ENCODE measurements at places on chromosomes 6 and 20. TPM values are rescaled to one million over a fixed set of nuclear protein-coding genes. Genes with fewer than 3 reads are reported as not detected.

DNA sequence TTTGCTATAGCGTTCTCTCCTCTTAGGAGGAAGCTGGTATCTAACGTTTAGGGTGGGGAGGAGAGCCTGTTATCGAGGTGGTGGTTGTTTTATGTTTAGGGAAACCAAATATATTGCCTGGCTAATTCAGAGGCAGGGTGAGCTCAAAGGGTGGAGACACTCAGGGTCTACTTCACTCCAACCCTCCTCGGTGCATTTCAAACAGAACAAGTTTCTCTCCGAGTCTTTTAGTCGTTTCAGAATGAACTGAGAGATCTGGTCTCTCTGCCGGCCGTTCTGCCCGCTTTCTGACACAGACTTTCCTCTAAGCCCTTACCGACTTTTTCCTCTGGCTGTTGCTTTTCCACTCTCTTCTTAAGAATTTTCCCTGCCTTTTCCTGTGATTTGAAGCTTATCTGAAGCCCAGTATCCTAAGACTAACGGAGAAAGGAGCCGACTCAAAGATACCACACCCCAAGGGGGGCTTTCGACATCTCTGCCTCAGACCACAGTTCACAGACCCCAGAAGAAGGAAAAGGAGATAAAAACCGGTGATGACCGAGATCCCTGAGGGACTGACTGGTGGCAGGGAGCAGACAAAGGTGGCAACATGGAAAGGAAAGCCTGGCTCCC is 865 bp downstream of the STK38 start:
- no peaks in the 10 kb centered on the region for H3K36me3 ChIP-seq
- no peaks in the 10 kb centered on the region for H3K27me3 ChIP-seq
- peaks cover 6% of the 10 kb centered on the region for H3K4me1 ChIP-seq
- DNase-seq, result peak; percentile 31

GRCh38 chr6:128403618-128404444 is 116.6 kb downstream of the PTPRK start:
- H3K27ac ChIP-seq, result no peak overlapping the region
- no peaks in the 10 kb centered on the region for H3K4me1 ChIP-seq
- DNase-seq, result no peak
- H3K4me3 ChIP-seq, result no peak overlapping the region
- H3K27me3 ChIP-seq, result no peaks in the 10 kb centered on the region

Gene SLC22A1
- not detected for total RNA-seq

Gene OVOL2
- not detected for total RNA-seq

GRCh38 chr6:28251661-28252008 is 434 bp downstream of the ZKSCAN4 start:
- peak overlapping the region; percentile 58 for H3K4me3 ChIP-seq
- peak overlapping the region; percentile 46 for H3K27ac ChIP-seq
- H3K36me3 ChIP-seq, result peaks cover 10% of the 10 kb centered on the region
- no peaks in the 10 kb centered on the region for H3K27me3 ChIP-seq
- peak; percentile 1 for DNase-seq

Gene TMEM30A
- total RNA-seq, result 206 TPM

GRCh38 chr6:84719152-84719551 is 45.2 kb downstream of the TBX18 start:
- no peaks in the 10 kb centered on the region for H3K36me3 ChIP-seq
- H3K4me3 ChIP-seq, result no peak overlapping the region
- DNase-seq, result no peak
- H3K27ac ChIP-seq, result no peak overlapping the region
- H3K27me3 ChIP-seq, result no peaks in the 10 kb centered on the region
- H3K4me1 ChIP-seq, result no peaks in the 10 kb centered on the region

Gene IMPG1
- not detected for total RNA-seq

Gene GLP1R
- total RNA-seq, result not detected

Gene ROS1
- total RNA-seq, result under 0.01 TPM

GRCh38 chr6:125750692-125751333 is 1.4 kb downstream of the HEY2 start:
- no peak overlapping the region for H3K4me3 ChIP-seq
- no peaks in the 10 kb centered on the region for H3K36me3 ChIP-seq
- DNase-seq, result no peak
- peaks cover 64% of the 10 kb centered on the region for H3K27me3 ChIP-seq
- H3K27ac ChIP-seq, result no peak overlapping the region

DNA sequence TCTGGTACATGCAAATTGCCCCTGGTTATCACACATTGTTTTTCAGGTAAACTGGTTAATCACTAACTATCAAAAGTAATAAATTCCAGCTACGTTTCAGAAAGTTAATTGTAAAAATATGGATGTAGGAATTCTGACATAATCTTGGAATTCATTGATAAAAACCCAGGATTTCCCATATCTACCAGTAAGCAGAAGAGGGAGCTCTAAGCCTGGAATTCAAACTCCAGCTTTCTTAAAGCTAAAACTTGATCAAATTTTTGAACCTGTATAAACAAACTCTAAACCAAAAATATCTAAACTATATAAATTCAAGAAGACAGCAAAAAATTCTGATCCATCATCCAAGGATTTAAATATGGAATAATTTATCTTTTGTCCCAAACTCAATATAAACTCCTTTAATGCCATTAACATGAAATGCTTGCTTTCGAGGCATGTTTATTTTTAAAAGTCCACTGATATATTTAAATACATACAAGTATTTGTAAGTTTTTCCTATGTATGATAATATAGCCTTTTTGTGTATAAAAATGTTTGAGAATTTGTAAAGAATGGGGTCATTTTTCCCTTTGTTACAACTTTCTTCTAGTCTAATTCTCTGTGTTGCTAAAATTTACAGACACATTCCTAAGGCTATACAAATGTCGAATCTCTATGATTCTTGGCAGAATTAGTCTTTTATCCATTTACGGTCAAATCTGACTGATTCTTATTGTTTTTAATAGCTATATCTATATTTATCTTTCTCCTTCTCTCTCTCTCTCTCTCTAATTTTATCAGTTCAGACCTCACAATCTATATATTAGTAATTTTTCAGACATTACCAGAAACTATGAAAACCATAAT is 91.4 kb upstream of the RNF217 start:
- peaks cover 2% of the 10 kb centered on the region for H3K4me1 ChIP-seq
- H3K27ac ChIP-seq, result no peak overlapping the region
- no peaks in the 10 kb centered on the region for H3K36me3 ChIP-seq
- H3K27me3 ChIP-seq, result no peaks in the 10 kb centered on the region
- DNase-seq, result peak; percentile 64
- no peak overlapping the region for H3K4me3 ChIP-seq

- H3K4me1 ChIP-seq, result no peaks in the 10 kb centered on the region
- H3K27ac ChIP-seq, result no peak overlapping the region
- no peak overlapping the region for H3K4me3 ChIP-seq
Measured at GRCh38 chr6:10451828-10452509, 37.1 kb upstream of the TFAP2A start.

DNA sequence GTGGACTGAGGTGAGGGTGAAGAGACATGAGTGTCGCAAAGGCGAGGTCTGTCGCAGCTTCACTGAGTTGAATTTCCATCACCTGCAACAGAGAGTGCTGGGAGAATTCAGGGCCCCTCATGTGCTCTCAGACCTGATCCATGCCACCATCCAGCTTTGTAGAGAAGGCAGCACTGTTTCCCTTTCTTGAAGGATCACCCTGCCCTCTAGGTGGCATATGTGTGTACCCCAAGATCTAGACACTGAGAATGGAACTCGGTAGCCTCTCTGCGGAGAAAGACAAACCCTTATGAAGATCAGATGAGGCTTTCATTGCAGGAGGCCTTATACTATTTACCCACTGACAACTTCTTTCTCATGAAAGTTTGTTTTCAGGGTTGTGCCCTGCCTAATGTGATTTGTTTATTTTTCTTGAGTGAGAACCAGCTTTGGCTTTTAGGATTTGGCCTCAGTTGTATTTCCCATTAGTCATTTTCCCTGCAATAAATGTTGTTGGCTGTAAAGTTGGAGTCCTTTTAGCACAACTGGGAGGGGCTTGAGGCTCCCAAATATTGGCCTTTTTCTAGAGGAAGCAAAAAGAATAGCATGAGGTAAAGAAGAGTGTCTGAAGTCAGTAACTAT is 811.3 kb downstream of the DHX35 start:
- H3K27ac ChIP-seq, result no peak overlapping the region
- no peaks in the 10 kb centered on the region for H3K4me1 ChIP-seq
- no peaks in the 10 kb centered on the region for H3K36me3 ChIP-seq
- H3K27me3 ChIP-seq, result no peaks in the 10 kb centered on the region
- H3K4me3 ChIP-seq, result no peak overlapping the region
- no peak for DNase-seq

DNA sequence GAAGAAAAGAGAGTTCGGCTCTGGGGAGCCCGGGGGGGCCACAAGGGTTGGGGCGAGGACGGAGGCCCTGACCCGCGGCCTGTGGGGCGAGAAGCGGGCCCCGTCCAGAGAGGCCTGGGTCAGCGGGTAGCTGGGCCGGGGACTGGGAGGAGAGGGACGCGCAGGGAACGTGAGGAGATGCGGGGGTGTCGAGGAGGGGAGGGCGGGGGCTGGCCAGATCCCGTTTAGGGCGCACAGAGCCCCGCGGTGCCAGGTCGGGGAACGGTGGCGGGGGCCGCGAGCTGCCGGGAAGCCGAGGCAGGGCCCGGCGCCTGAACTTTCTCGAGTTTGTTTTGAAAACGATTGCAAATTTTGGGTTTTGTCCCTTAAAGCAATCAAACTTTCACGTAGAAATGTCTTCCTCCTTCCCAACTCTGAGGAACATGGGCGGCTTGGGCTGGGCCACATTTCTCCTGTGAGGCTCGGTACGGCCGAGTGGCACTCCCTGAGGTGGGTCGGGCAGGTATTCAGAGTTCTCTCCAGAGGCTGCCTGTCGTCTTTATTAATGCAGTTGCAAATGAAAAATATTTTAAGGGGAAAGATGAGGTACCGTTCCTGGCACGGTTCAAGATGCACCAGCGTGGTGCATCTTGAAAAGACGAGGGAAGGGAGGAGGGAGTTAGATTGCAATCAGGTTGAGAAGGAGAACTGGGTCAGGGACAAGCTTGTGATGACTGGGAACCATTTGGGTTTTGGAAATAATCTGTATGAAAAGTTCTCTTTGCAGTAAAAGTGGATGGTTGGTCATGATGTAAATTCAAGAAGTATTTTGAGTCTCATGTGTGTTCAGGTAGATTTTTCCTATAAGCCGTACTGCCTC is 972 bp downstream of the RNF8 start:
- DNase-seq, result peak; percentile 17
- no peaks in the 10 kb centered on the region for H3K36me3 ChIP-seq
- peak overlapping the region; percentile 83 for H3K27ac ChIP-seq
- peak overlapping the region; percentile 94 for H3K4me3 ChIP-seq
- no peaks in the 10 kb centered on the region for H3K4me1 ChIP-seq

Gene MUC21
- total RNA-seq, result not detected

DNA sequence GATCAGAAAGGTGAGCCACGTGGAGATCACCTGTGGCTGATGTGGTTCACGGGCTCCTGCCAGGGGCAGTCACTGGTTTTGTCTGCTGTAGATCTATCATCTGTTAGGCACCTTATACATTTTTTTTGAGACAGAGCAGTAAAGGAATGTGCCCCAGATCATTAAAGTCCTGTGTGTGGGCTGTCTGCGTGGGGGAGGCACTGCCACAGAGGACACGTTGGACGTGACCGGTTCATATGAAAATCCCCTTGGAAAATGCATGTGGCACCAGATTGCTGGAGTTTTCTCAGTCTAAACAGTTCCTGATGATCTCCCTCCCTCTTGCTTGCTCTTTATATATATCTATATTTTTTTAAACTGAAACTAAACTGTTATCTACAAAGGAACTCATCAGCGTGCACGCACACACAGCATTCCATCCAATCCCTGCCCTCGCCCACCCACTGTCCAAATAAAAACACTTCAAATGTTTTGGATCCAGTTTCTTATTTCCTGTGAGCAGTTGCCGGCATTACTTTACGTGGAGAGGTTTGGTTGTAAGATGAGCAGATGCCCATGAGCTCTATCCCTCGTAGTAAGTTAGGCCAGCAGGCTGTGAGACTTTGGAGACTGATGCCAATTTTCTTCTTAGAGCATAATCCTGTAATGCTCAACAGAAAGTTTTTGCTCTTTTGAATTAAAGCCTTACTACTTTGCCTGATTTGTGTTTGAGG is 161.6 kb upstream of the EXOC2 start:
- DNase-seq, result peak; percentile 37
- peaks cover 4% of the 10 kb centered on the region for H3K4me1 ChIP-seq
- no peak overlapping the region for H3K27ac ChIP-seq
- H3K4me3 ChIP-seq, result peak overlapping the region; percentile 26
- H3K27me3 ChIP-seq, result no peaks in the 10 kb centered on the region

Gene HLA-G
- total RNA-seq, result not detected

Gene SLC17A1
- total RNA-seq, result not detected

GRCh38 chr6:39561536-39562266 is 163.5 kb downstream of the KIF6 start:
- no peak for DNase-seq
- no peak overlapping the region for H3K4me3 ChIP-seq
- no peak overlapping the region for H3K27ac ChIP-seq
- H3K36me3 ChIP-seq, result no peaks in the 10 kb centered on the region
- no peaks in the 10 kb centered on the region for H3K4me1 ChIP-seq

DNA sequence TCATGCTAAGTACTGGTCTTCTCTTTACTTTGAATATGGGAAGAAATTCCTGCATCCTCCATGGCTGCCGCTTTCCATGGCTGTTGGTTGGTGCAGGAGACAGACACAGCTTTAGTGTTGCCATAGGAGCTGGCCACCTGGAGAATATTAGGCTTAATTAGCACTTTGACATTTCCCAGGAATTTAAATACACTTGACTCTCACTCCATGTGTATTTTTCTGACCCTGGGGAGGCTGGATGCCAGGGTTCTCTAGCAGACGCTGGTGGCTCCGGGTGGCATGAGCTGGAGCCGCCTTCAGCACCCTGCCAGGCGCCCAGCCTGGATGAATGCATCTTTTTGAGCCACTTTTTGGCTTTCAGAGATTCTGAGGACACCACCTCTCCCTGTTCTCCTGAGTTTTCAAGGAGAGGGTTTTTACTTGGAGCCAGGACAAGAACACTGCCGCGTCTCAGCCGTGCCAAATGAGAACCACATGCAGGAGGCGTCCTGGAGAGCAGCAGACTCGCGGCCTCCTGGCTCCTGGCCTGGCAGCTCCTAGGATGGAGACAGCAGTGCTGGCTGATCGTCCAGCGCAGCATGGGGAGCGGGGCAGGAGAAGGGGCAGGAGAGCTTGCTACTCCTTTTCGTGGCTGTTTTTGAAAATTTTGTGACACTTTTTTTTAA is 258.8 kb downstream of the SMOC2 start:
- no peaks in the 10 kb centered on the region for H3K27me3 ChIP-seq
- H3K36me3 ChIP-seq, result no peaks in the 10 kb centered on the region
- no peak overlapping the region for H3K27ac ChIP-seq
- no peak overlapping the region for H3K4me3 ChIP-seq

DNA sequence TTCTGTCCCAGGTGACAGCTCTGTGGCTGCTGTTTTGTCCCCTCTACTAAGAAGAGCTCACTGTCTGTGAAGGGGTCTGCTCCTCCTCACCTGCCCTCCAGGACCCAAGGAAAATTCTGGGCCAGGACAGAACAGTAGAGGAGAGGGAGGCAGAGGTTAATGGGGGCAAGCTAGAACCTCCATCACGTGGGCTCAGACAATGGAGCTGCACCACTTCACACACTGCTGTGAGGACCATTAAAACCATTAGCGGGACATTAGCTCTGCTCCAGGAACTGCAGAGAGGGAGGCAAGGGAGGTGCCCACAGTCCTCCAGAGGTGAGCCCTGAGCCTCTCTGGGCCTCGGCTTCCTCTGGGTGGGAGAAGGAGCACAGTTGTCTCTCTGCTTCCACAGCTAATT is 78.4 kb downstream of the NOL4L start:
- H3K4me3 ChIP-seq, result no peak overlapping the region
- no peak overlapping the region for H3K27ac ChIP-seq
- H3K27me3 ChIP-seq, result no peaks in the 10 kb centered on the region
- DNase-seq, result no peak
- peaks cover 4% of the 10 kb centered on the region for H3K4me1 ChIP-seq

Gene SIRPB1
- 0.56 TPM for total RNA-seq

Measured in IMR-90 (cell line).